ENCODE measurements at places on chromosomes 3 and 15.

- DNase-seq = no peak
These were observed 535.5 kb downstream of the SQOR start for GRCh38 chr15:46170326-46170725.

DNA sequence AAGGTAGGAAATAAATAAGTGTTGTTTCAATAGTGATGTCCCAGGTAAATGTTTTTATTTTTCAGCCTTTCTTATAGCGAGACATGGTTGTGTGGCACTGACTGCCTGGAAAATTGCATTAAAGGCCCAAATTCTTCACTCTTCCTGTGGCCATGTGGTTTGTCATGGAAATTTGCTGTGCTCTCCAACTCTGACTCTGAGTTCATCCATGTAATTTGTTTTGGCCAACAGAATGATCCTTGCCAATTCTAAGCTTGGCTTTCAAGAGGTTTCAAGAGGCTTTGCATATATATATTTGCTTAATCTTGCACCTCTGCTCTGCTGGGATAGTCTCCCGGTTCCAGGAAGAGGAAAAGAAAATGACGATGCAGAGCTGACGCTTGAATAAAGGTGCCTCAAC is 107.5 kb upstream of the ARHGEF26 start:
- DNase-seq = no peak

GRCh38 chr15:88542342-88542733 is 4.1 kb downstream of the DET1 start:
- DNase-seq = no peak

DNA sequence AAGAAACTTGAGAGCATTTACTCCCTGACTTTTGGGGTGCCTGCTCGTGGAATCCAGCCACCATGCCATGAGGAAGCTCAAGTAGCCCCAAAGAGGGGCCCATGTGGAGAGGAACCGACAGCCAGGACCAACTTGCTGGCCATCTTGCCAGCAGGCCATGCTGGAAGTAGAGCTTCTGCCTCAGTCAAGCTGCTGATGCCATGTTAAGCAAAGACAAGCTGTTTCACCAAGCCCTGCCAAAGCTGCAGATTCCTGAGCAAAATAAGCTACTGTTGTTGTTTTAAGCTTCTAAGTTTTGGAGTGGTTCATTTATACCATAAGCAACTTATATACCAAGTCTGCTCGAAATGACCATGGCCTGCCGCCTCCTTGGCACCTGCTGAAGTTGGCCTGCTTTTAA is 14.1 kb downstream of the RFTN1 start:
- DNase-seq = no peak

- DNase-seq = no peak
These were observed 104.3 kb upstream of the CHMP2B start for GRCh38 chr3:87122766-87123165.

DNA sequence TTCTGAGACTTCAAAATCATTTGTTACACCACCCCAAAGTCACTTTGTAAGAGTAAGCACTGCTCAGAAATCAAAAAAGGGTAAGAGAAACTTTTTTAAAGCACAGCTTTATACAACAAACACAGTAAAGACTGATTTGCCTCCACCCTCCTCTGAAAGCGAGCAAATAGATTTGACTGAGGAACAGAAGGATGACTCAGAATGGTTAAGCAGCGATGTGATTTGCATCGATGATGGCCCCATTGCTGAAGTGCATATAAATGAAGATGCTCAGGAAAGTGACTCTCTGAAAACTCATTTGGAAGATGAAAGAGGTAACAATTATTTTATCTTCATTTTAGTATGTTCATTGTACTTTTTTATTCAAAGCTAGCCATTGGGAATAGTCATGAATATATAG is 32.6 kb downstream of the BLM start:
- no peak for DNase-seq

GRCh38 chr15:43922021-43922420 is 95.2 kb downstream of the WDR76 start:
- no peak for DNase-seq

DNA sequence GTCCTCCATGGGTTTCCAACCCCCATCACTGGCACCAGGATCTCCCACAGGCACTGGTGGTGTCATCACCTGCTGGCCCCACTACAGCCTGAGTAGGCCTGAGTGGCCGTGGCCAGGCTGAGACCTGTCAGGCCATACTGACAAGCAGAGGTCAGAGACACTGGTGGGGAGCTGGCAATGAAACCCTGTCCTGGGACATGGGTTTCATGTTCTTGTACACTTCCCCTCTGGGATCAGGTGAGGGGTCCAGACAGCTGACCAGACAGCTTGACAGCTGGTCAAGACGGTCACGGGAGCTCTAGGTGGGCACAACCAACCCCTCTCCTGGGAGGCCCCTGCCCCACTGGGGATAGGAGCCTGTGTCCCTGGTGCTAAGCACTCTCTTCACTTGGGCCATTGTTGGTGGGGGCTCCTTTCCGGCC is 13.1 kb downstream of the ZBTB47 start:
- no peak for DNase-seq

GRCh38 chr15:71198846-71199245 is 83.6 kb downstream of the THSD4 start:
- no peak for DNase-seq

- DNase-seq = no peak
These were observed 39.6 kb downstream of the RASGRF1 start for GRCh38 chr15:79051029-79051428.

- DNase-seq = no peak
These were observed 154.1 kb upstream of the CBLB start for GRCh38 chr3:106022913-106023312.

All from CD4-positive, alpha-beta T cell treated with Interleukin-4 for 1 hour (primary cell).